NCI-H1048 (cell line): ENCODE measurements at places on chromosomes 7 and 10.

DNA sequence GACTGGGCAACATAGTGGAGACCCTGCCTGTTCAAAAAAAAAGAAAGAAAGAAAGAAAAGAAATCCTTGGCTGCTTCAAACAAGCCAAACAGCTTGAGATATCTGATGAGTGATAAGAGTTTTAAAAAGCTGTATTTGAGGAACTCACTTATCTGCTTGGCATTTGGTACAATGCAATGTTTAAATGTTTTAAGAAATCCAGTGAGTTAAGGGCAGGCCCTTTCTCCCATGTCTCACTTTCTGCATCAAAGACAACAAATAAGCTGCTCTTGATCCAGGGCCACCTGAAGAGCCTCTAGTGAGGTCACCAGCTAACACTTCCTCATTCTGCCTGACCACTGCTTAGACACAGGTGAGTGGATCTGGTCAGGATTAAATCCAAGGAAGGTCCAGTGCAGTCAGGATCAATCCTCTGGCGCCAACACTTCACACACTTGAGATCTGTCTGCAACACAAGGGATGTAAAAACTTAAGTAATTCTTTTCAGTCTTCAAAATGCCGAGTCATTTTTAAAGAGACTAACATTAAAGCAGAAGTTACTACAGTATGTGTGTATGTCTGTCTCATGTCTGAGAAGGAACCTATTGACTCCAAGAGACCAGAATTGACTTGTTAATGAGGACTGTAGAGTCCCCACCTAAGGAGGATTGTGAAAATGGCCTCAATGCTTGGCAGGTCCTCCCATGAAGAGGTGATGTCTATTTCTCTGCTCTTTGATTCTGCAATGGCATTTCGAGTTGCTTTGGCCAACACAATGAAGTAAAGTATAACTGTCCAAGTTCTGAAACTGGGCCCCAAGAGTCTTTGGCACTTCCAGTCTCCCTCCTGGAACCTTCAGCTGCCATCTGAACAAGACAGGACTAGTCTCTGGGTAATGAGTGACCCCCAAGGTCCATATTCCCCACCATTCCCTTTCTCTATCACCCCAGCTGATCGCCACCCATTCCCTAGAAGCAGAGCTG is 43.1 kb downstream of the CREB3L2 start:
- DNase-seq: no peak

GRCh38 chr7:127888825-127889224 is 142.4 kb downstream of the LRRC4 start:
- DNase-seq: no peak

- DNase-seq: no peak
These were observed 33.3 kb downstream of the OTUD1 start for GRCh38 chr10:23472181-23472580.

GRCh38 chr10:132199854-132200311 is 13.1 kb downstream of the DPYSL4 start:
- no peak for DNase-seq
